Stromal cell of bone marrow (primary cell): ENCODE measurements at places on chromosomes 16 and 17.

DNA sequence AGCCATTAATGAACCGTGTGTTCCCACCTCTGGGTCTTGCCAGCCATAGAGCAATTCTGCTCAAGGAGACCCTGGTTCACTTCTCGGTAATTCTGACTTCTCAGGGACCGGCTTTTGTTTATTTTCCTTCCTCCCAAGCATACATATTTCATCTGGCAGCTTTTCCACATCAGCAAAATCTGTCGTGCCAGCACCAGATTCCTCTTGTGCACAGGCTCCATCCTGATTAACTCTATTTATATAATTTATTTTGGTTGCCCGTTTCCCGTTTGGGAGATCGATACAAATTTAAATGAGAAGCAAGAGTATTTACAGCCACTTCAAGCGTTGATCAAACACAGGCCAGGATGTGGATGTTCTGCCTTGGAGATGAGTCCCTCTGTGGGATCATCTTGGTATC, 161.9 kb upstream of the XYLT1 start:
- DNase-seq = no peak

- no peak for DNase-seq
Observed at GRCh38 chr17:32769846-32770245, 107.1 kb downstream of the MYO1D start.

DNA sequence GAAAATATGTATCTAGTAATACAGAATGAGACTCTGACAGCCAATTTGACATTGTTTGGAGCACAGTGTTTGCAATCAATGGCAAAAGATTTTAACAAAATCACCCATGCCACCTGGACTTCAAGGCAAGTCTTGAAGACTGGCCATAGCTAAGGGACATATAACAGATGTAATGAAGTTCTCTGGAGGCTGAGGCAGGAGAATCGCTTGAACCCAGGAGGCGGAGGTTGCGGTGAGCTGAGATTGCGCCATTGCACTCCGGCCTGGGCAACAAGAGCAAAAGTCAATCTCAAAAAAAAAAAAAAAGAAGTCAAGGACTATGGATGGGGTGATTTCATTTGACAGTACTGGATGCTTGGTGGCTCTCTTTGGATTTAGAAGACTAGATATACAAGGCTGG, 5.6 kb upstream of the BPTF start:
- DNase-seq = no peak

DNA sequence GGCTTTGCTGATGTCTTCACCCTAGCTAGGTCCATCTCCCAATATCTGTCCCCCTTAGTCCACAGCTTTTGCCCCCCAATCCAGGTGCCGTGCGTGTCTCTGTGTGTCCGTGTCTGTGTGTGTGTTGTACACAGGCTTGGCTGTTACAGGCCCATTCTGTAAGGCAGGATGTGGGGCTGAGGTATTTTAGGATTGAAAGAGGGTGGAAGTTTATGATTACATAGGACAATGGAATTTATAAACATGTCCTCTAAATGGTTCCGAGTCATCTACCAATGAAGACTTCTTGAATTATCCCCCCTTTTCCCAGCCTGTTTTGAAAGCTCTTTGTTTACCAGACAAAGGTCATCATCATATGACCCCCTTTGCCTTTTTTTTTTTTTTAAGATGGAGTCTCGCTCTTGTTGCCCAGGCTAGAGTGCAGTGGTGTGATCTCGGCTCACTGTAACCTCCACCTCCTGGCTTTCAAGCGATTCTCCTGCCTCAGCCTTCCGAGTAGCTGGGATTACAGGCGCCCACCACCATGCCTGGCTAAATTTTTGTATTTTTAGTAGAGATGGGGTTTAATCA, 21.9 kb downstream of the ACE start:
- no peak for DNase-seq

DNA sequence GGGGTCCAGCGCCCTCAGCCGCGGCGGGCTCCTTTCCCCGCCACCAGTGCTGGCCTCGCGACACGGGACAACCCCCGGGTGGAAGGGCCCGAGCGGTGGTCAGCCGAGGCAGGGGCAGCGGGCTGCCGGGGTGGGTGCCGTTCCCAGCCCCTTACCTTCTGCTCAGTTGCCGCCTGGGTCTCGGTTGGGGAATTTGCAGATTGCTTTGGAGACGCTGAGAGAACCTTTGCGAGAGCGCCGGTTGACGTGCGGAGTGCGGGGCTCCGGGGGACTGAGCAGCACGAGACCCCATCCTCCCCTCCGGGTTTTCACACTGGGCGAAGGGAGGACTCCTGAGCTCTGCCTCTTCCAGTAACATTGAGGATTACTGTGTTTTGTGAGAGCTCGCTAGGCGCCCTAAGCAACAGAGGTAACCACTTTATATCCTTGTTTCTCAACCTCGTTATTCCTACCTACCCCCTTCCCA, 381 bp downstream of the CTNS start:
- DNase-seq = no peak

DNA sequence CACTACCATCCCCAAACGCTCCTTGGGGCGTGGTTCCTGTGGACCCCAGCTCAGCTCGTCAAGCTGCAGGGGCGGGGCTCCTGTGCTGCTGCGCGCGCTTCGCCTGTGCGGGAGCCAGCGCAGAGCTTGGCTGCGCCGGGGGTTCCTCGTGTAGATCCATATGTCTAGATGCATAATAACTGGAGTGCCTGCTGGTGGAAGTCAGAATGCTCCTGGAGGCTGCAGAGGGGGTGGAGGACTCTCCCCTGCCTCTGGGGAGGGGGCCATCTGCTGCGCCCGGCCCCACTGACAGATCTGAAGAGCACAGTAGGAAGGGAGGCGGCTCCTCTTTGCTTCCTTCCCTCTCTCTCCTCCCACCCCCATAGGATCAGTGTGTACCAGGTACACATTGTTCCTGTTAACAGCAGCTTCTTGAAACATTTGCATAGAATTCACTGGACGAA, 4.6 kb downstream of the RASD1 start:
- no peak for DNase-seq

GRCh38 chr17:57461082-57461481, 204.8 kb downstream of the MSI2 start:
- no peak for DNase-seq

DNA sequence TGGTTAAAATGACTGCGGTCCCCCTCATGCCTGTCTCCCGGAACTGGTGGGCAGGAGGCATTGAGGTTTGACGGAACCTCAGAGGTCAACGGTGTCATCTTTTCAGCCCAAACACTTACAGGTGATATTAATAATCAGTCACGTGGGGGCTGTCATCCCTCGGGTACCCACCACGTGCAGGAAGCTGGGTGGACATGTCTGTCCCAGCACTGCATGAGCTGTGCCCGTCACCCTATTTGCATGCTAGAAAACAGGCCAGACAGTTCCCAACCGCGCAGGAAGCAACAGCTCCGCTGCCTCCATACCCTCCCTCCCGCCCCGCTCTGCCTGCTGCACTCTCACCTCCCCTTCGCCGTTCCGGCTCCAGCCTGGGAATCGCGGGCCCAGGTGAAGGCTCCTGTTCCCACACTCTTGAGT, 1.4 kb downstream of the SYNGR3 start:
- no peak for DNase-seq

GRCh38 chr16:10964039-10964890, 19.9 kb downstream of the CLEC16A start:
- peak; percentile 68 for DNase-seq

DNA sequence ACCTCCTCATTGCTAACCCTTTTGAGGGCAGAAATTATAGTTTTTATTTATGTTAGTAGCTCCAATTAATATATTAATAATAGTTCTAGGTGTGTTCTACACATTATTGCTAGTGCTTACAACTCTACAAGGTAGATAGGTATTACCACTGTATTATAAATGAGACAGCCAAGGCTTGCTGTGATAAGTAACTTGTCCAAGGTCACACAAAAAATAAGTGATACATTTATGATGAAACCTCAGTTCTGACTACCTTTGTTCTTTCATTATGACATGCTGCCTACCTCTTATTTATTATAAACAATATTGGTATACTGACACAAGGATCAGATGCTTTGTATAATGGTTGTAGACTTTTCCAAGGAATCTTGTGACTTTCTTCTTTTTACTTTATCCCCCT, 41.2 kb downstream of the NFAT5 start:
- DNase-seq = no peak
